Tracheal epithelial cell (primary cell): ENCODE measurements at places on chromosomes 4 and X. TPM values are rescaled to one million over a fixed set of nuclear protein-coding genes. Genes with fewer than 3 reads are reported as not detected.

Gene TCEAL5
- total RNA-seq: not detected in 2 replicates

Gene S100G
- not detected in 2 replicates for total RNA-seq

Gene CTAG1B
- not detected in 2 replicates for total RNA-seq

Gene FDCSP
- not detected in 2 replicates for total RNA-seq

Gene TDO2
- total RNA-seq: under 0.01 TPM in 1 of 2 replicates, not detected in the other

Gene ANKRD50
- 14.5 and 17.7 TPM in 2 replicates for total RNA-seq

Gene MAGEC3
- total RNA-seq: not detected in 2 replicates

Gene AMBN
- total RNA-seq: not detected in 2 replicates

Gene FATE1
- not detected in 2 replicates for total RNA-seq

Gene FGA
- total RNA-seq: not detected in 2 replicates

Gene VCX3A
- total RNA-seq: not detected in 2 replicates

Gene EPHA5
- total RNA-seq: under 0.01 TPM in 1 of 2 replicates, not detected in the other

Gene PPEF2
- total RNA-seq: 0.24 TPM in 1 of 2 replicates, not detected in the other

Gene GJB1
- total RNA-seq: not detected in 2 replicates

Gene GSX2
- not detected in 2 replicates for total RNA-seq

Gene STATH
- not detected in 2 replicates for total RNA-seq

Gene RHOH
- under 0.01 and 0.24 TPM in 2 replicates for total RNA-seq

Gene SLC6A14
- 6.7 and 16.0 TPM in 2 replicates for total RNA-seq

Gene LUZP4
- not detected in 2 replicates for total RNA-seq

Gene FAM53A
- total RNA-seq: 1.9 and 3.6 TPM in 2 replicates

Gene CFP
- not detected in 2 replicates for total RNA-seq

Gene MAML3
- 0.48 and 1.9 TPM in 2 replicates for total RNA-seq

Gene RRAGB
- total RNA-seq: 21.0 and 22.8 TPM in 2 replicates

Gene MAGEB17
- not detected in 2 replicates for total RNA-seq

Gene METTL14
- total RNA-seq: 22.8 and 43.6 TPM in 2 replicates

Gene USP26
- total RNA-seq: not detected in 2 replicates
